ENCODE measurements at places on chromosomes 3 and 15.

DNA sequence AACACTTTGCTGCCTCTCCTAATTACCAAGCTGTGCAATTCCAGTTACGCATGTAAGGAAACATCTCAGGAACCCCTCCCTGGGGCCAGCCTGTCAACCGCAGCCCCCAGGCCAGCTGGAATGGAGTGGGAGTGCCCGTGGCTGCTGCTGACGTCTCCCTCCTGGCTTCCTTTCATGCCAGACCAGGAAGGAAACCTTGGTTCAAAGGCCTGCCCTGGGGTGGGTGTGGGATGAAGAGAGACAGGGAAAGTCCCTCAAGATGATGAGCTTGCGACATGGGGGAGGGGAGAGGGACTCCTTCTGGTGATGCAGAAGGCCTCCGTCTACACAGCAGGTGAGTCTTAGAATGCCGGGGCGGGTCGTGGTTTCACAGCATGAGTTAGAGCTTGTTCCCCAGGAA is 11.4 kb upstream of the CYP11A1 start:
- DNase-seq = no peak

DNA sequence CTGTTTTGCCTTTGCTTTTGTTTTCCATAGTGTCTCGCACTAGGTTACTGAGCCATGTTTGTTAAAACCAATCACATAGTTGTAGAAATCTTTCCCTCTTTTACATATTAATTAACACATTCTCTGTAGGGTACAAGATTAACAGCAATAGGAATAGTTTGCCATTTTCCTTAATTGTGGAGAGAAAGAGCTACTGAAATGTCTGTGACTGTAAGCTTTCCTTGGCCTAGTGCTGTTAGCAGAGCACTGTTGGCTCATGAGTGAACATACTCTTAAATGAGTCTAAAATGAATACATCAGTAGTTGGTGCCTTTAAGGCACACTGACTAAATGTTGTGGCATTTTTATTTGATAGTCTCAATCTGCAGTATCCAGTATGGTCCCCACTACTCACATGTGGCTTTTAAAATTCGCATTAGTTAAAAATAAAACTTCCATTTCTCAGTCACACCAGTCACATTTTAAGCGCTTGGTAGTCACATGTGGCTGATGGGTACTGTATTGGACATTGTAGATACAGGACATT is 28.2 kb downstream of the CHD2 start:
- no peak for DNase-seq

DNA sequence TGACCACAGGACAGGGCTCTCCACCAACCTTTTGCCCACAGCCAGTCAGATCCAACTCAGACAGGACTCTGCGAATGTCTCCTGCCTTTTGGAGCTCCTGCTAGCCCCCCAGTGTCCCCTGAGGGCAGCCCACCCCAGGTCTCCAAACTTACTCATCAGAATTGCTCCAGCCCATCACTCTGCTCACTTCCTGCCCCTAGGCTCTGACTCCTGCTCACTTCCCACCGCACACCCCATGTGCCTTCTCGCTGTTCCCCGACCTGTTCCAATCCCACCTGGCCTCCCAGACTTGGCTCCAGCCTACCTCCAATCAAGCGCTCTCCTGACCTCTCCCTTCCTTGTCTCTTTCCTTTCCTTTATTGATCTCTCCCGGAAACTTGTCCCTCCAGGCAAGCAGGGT is 5.9 kb upstream of the STRA6 start:
- no peak for DNase-seq

GRCh38 chr3:1087066-1087560 is 5.7 kb upstream of the CNTN6 start:
- peak; percentile 33 for DNase-seq

DNA sequence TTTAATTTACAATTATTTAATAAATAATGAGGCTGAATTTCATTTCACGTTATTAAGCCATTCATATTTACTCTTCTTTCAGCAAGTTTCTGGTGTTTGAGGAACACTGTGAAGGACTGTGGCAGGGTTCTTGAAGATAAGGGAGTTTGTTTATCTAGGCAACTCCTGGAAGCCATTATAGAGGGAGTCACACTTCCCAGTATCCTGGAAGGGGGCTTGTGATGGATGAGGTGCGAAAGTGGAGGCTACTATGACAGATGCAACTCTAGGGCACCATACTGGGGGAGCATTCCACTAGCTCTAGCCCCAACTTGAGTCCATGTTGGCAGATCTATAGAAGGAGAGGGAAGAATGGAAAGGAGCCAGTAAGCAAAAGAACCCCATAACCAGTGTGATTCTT is 14.4 kb downstream of the CNOT10 start:
- no peak for DNase-seq

DNA sequence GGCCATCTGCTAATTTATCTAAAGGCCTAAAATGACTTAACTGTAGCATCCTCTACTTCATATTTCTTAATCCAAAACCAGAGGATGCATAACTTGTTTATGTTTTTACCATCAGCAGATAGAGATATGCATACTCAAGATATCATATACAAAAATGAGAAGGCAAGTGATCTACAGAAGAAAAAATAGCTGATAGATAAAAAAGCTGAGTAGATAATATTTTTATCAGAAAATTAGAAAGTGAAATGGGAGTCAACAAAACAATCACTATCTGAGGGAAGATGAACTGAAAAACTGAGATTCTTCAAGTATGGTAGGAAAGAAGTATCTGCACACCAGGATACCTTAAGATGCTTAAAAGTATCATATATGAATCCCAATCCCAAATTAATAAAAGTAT is 25.4 kb downstream of the DYNC1LI1 start:
- DNase-seq = no peak

DNA sequence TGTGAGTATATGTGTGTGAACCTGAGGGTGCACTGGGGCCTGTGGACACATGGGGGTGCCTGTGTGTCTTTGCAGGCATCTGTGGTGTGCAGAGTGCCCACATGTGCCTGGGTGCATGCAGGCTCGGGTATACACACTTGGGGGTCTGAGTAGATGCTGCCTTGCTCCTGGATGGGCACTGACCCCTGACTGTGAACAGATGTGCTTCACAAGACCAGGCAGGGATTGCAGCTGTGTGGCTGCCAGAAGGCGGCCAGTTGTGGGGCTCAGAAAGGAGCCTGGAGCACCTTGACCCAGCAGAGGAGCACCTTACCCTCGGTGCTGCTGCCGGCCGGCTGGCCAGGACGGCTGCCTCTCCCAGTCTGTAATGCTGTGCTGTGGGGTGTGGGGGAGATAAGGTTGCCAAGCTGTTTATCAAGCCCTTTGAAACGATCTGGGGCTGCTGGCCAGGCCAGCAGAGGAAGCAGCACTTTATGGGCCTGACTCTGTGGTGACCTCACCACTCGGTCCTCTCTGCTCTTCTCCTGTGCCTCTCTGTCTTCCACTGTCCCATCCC is 55.5 kb upstream of the MRPS22 start:
- peak; percentile 69 for DNase-seq

GRCh38 chr15:35142578-35142977 is 57.5 kb upstream of the NANOGP8 start:
- no peak for DNase-seq

Data from left ventricle myocardium superior (tissue), 1 donor.